SW 1271 (cell line): ENCODE measurements at places on chromosomes 5 and 9.

- DNase-seq, result no peak
These were observed 19.1 kb downstream of the PHF2 start for GRCh38 chr9:93595461-93595860.

DNA sequence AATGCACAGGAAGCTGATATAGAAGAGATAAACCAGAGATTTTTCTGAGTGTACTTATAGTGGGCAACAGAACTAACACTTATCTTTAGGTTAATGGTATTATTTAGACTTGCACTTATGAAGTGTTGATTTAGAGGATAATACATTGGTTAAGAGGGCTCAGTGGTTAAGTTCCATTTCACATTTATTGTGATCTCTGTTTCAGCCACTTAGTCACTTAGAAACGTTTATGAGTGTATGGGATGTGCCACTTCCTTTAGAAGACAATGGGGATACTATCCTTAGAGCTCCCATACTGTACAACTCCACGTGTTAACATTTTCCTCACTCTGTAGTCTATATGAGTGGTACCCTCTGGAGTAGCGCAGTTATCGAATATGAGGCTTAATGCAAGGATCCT, 57.5 kb downstream of the PIP5K1B start:
- no peak for DNase-seq

GRCh38 chr5:122500245-122501088, 188.4 kb downstream of the SNCAIP start:
- DNase-seq, result no peak

DNA sequence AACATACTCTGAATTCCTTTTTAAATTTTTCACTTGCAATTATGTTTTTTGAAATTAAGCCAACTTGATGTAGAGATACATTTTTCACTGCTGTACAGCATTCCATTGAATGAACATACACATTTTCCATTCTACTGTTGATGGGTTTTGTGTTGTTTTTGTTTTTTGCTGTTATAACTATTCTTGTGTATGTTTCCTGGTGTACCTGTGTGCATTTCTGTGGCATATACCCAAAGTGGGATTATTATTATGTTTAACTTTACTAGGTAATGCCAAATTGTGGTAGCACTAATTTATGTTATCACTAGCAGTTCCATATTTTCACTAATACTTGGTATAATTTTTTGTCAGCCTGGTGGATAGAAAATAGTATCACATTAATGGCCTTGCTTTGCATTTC, 2.7 kb downstream of the RFESD start:
- no peak for DNase-seq

- DNase-seq, result no peak
These were observed 55.8 kb downstream of the AQP7 start for GRCh38 chr9:33346564-33346963.

- DNase-seq, result no peak
These were observed 33.0 kb upstream of the ANGPTL2 start for GRCh38 chr9:127155314-127155960.

GRCh38 chr5:96614110-96614691, 48.0 kb upstream of the CAST start:
- DNase-seq, result peak; percentile 93

DNA sequence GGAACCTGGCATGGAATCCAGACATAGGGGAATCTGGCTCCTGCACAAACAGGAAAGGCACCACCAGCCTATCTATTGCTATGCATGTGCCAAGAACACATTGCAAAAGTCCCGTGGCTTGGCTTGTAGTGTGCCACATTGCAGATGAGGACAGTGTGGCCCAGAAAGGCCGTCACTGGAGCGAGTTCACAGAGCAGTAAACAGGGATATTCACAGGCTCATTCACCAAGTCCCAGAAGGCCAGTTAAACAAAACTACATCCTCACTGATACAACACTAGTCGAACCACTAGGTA, 39.6 kb upstream of the TRIM32 start:
- no peak for DNase-seq

- DNase-seq, result peak; percentile 93
These were observed 21.6 kb downstream of the HMGXB3 start for GRCh38 chr5:150022158-150022531.

- no peak for DNase-seq
These were observed 127.6 kb downstream of the DROSHA start for GRCh38 chr5:31404325-31404724.

GRCh38 chr9:129270205-129270604, 92.1 kb upstream of the IER5L start:
- no peak for DNase-seq

DNA sequence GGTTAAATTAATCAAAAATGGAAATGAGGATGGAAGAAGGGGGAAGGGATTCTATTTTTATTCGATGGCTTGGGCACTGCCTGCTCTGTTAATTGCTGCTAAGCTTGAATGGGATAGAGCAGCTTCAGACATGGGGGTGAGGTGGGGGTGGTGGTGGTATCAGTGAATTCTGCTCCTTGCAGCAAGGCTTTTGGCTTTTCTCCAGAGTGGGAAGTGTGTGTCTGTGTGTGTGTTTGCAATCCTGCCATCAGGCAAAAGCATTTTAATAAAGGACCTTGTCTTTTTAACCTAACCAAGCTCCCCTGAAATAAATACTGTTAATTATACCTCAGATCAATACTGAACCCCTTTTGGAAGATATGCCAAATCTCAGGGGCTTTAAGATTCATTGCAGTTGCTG, 110.9 kb upstream of the GPR151 start:
- no peak for DNase-seq

GRCh38 chr5:178242416-178242815, 9.8 kb upstream of the PHYKPL start:
- DNase-seq, result no peak

GRCh38 chr9:133113949-133114885, 6.8 kb downstream of the RALGDS start:
- no peak for DNase-seq

GRCh38 chr5:141149812-141150211, at the start of gene PCDHB6:
TSS of gene PCDHB6 (plus strand) at chr5:141150057. CDS start at chr5:141150258, 201 bp downstream.
- DNase-seq, result no peak

GRCh38 chr5:4625206-4625896, 514.8 kb upstream of the ADAMTS16 start:
- DNase-seq, result no peak

GRCh38 chr5:169785771-169786618, 148.9 kb downstream of the DOCK2 start:
- no peak for DNase-seq

GRCh38 chr9:131308906-131309529, 19.5 kb downstream of the PLPP7 start:
- no peak for DNase-seq

DNA sequence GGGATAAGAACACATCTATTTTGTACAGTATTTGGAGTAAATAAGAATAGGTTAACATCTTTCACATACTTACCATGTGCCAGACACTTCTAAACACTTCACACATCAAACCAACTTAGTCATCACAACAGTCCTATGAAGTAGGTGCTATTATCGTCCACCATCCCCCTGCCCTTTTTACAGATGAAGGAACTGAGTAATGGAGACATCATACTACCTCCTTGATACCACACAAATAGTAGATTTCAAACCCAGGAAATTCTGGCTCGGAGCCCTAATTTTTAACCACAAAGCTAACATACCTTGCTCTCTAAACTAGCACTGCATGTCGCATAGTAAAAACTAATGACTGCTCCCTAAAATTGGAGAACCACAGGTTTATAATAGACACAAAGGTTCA, 4.2 kb upstream of the ZNF366 start:
- DNase-seq, result no peak
